ENCODE measurements at places on chromosomes 5 and 9. TPM values are rescaled to one million over a fixed set of nuclear protein-coding genes. Genes with fewer than 3 reads are reported as not detected.

The ST6GALNAC6 gene
- 112 TPM for total RNA-seq

The C5orf58 gene
- not detected for total RNA-seq

GRCh38 chr5:146751781-146752401 is 126.7 kb downstream of the PPP2R2B start:
- H3K4me1 ChIP-seq: no peaks in the 10 kb centered on the region
- no peaks in the 10 kb centered on the region for H3K36me3 ChIP-seq
- no peak overlapping the region for H3K4me3 ChIP-seq
- H3K27ac ChIP-seq: no peak overlapping the region
- no peak for ATAC-seq

DNA sequence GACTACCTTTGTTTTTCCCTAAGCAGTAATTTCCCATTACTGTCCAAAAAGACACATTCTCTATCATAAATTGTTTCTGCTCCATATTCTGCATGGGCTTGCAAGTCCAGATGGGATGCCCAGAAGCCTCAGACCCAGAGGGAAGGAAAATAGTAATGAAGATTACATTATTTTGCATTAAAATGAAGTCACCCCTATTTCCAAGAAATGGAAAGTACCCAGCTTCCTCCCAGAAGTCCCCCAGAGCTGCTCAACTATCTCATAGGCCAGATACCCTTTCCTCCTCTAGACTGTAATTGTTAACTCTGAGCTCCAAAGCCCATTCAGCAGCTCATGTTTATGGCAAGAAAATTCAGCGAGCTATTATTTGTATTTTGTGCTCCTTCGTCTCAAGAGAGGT is 159.5 kb downstream of the GLIS3 start:
- no peaks in the 10 kb centered on the region for H3K27me3 ChIP-seq
- ATAC-seq: no peak
- peaks cover 5% of the 10 kb centered on the region for H3K4me1 ChIP-seq
- no peaks in the 10 kb centered on the region for H3K36me3 ChIP-seq

DNA sequence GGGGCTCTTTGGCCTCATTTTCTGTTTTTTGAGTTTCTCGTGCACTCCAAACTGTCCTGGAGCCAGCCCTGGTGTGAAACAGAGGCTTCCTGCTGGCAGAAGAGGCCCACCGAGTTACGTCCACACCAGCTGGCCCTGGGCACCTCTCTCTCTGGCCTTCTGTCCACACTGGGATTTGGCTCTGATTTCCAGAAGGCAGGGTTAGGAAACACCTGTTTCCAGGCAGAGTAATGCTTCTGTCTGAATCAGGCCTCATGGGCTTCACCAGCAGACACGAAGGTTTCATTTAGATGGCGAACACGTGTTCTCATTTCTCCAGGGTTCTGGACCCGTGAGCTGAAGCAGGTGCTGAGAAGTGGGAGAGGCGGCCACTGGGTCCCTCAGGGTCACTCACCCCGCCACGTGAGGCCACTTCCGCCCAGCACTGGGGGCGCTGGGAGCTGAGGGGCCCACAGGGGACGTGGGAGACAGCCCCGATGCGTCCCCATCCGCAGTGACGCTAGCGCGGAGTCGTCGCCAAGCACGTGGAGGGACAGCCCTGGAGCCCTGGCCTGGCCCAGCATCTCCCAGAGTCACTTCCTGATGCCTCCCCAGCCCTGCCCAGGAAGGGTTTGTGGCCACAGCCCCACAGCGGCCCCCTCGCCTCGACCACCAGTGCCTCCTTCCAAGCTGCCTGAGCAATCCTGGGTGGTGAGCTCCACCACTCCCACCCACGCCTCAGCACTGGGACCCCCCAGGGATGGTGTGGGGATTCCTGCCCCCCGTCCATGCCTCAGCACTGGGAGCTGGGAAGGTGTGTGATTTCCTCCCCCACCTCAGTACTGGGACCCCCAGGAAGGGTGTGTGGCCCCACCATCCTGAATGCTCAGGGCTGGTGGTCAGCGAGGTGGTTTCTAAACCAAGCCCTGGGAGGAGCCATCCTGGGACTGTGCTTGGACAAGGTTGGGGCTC is 4.9 kb upstream of the LRRC14B start:
- H3K4me3 ChIP-seq: no peak overlapping the region
- no peak for ATAC-seq
- no peak overlapping the region for H3K27ac ChIP-seq
- no peaks in the 10 kb centered on the region for H3K36me3 ChIP-seq
- H3K27me3 ChIP-seq: peaks cover 22% of the 10 kb centered on the region
- peaks cover 30% of the 10 kb centered on the region for H3K4me1 ChIP-seq

DNA sequence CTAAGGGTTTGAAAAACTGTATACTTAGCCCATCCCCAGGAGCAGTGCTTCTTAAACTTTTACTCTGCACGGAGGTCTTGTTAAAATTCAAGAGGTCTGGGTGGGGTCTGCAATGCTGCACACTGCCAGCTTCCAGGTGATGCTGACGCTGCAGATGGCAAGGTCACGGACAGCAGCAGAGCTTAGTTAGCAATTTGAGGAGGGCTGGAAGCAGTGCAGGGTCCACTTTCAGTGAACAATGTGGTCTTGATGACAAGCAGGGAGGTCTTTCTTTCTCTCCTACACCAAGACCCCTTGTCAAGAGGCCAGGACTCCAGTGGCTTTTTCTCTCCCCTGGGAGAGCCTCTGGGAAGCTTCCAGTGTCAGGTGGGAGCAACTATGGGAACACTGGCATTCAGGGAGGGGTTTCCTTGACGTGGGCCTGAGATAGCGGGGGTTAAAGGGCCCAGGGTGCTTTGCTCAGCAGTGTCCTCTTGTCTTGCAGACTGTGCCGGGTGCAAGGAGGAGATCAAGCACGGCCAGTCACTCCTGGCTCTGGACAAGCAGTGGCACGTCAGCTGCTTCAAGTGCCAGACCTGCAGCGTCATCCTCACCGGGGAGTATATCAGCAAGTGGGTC is 65.0 kb upstream of the AFAP1L1 start:
- no peak for ATAC-seq
- H3K36me3 ChIP-seq: peaks cover 55% of the 10 kb centered on the region
- peak overlapping the region; percentile 5 for H3K27ac ChIP-seq
- no peaks in the 10 kb centered on the region for H3K4me1 ChIP-seq
- H3K4me3 ChIP-seq: no peak overlapping the region

DNA sequence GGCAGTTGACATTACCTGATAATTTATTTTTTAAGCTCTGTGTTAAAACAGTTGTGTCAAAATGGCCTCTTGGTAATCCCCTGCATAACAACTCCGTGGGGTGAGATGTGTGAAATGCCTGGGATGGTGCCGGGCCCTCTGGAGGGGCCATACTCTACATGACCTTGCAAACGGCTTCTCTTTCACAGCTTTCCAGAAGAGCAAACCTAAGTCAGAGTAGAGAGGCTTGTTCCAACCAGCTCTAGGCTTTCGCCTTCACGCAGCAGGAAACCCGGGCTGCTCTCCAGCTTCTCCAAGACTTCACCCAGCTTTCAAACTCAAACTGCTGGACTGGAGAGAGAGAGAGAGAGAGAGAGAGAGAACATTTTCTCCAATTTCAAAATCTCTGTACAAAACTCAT is 120.1 kb downstream of the SNX18 start:
- H3K27ac ChIP-seq: no peak overlapping the region
- peak; percentile 53 for ATAC-seq
- no peaks in the 10 kb centered on the region for H3K27me3 ChIP-seq

Measured in gastroesophageal sphincter (tissue), 4 donors.